NCI-H2107 (cell line): ENCODE measurements at places on chromosomes 6 and 20.

GRCh38 chr20:21325296-21325695, 22.2 kb downstream of the XRN2 start:
- DNase-seq: no peak

- DNase-seq: no peak
Observed at GRCh38 chr6:99348288-99349170, 945 bp downstream of the FAXC start.

DNA sequence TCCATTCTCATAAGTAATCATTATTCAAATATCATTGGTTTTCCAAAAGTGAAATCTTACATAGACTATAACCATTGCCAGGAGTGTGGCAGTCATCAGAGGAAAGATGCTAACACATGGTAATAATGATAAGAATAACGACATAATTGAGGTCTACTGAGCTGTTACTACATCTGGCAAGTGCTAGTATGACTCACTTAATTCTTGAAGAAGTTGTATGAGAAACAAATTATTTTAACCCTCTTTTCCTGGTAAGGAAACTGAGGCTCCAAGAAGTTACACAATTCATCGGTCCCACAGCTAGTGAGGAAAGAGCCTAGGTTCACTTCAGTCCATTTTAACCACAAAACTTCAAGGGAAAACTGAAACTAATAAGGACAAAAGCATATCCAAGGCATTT, 335.6 kb upstream of the BTBD3 start:
- no peak for DNase-seq

- DNase-seq: no peak
Observed at GRCh38 chr20:25856256-25856884, 159.7 kb upstream of the ZNF337 start.

- DNase-seq: no peak
Observed at GRCh38 chr20:55615818-55616217, 389.5 kb downstream of the CBLN4 start.
